ENCODE measurements at places on chromosomes 11 and 22.

- no peak for DNase-seq
Measured at GRCh38 chr11:68933605-68934320, 30.1 kb downstream of the IGHMBP2 start.

DNA sequence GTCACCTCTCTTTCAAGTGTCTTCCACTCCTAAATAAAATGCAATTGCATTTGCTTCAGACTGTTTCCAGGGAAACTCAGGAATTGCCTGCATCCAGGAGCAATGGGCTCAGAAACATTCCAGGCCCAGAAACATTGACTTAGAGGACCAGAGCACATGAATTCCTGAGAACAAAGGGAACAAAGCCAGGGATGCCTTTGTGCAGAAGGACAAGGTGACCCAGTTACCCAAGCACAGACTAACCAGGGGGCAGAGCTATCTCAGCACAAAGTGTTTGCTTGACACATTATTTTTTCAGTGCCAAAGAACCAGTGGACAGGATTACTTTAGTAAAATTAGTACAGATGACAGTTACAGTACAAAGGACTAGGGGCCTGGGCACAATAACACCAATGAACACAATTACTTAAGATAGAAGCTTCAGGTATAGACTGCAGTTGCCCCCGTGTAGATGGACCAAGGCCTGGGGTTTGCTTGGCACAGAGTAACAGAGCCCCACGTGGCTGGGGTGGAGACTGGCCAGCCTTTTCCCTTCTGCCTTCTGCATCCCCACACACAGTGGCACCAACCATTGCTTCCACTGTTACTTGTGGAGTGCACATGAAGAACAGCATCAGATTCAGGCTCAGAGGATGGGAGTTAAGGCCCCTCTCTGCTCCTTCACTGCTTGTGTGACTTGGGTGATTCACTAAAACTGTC, 500.8 kb downstream of the INSC start:
- DNase-seq = no peak

DNA sequence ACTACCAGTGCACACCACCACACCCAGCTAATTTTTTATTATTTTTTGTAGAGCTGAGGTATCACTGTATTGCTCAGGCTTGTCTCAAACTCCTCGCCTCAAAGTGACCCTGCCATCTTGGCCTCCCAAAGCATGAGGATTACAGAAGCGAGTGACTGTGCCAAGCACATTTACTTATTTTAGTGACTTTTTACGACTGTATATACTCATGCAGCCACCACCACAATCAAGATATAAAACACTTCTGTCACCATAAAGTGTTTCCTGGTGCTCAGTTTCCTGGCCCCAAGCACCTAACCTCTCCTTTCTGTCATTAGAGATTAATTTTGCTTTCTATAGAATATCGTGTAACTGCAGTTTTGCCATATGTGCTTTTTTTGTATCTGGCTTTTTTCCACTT, 25.9 kb downstream of the ELP4 start:
- no peak for DNase-seq

- DNase-seq = no peak
Measured at GRCh38 chr11:2555891-2556290, 111.1 kb downstream of the KCNQ1 start.

- DNase-seq = no peak
Measured at GRCh38 chr11:19956228-19956627, 204.0 kb downstream of the DBX1 start.

GRCh38 chr22:36856121-36856791, 4.5 kb upstream of the NCF4 start:
- DNase-seq = peak; percentile 59

DNA sequence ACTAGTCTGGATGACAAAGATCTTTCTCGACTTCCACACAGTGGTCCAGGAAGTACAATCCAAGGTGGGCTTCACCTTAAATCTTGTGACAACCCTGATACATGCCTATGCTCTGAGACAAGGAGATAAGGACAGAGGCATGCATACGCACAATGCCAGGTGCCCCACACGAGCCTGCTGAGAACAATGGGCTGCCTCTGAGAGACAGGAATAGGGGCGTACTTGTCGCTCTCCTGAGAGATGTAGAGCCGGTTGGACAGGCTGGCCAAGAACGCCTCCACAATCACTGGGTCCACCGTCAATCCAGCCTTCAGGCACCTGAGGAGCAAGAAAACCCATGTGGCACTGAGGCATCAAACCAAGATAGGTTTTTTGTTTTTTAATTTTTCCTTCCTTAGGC, 25.5 kb downstream of the SERPIND1 start:
- no peak for DNase-seq

DNA sequence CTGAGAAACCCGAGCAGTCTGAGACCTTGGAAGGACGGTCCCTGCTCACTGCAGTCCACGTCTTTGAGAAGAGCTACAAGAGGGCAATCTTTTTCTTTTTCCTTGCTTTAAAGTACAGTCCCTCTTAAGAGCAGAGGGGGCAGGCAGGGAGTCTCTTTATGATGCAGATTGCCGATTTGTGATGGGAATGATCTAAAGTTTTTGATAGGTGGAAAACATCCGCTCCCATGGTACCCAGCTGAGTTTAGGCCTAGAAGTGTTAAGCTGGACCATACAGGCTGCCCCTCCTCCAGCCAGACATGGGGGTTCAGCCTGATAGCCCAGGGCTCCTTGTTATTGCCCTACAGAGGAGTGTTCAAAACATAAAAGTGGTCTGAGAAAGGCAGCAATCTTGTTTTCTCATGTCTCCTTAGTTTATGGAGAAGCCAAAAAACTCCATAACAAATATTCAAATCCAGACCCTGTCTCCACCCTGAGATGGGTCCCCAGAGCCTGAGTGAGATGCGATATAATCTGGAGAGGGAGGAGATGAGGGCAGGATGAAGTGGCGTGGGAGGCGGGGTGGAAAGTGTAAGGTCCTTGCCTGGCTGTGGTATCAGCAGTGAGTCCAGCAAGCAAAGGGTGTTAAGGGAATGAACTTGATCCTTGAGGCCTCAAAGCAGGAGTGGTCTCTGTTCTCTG, 135.1 kb downstream of the FDX1 start:
- DNase-seq = no peak

GRCh38 chr11:61172356-61172755, 11.1 kb upstream of the VPS37C start:
- DNase-seq = no peak

DNA sequence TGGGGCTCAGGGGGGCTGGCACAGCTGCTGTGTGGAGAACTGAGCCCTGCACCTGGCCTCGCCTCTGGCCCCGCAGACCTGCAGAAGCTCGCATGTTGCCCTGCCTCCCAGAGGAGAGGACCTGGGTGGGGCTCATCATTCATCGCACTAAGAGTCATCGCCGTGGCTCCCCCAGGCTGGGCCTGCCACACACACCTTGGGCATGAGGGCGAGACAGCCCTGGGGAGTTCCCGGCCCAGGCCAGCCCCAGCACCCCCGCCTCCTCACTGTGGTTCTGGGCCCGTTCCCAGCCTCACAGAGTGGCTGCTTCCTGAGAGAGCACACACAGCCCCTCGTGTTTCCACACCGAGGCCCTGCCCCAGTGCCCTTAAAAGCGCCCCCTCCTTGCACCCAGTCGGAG, 694.6 kb downstream of the TBC1D22A start:
- no peak for DNase-seq

DNA sequence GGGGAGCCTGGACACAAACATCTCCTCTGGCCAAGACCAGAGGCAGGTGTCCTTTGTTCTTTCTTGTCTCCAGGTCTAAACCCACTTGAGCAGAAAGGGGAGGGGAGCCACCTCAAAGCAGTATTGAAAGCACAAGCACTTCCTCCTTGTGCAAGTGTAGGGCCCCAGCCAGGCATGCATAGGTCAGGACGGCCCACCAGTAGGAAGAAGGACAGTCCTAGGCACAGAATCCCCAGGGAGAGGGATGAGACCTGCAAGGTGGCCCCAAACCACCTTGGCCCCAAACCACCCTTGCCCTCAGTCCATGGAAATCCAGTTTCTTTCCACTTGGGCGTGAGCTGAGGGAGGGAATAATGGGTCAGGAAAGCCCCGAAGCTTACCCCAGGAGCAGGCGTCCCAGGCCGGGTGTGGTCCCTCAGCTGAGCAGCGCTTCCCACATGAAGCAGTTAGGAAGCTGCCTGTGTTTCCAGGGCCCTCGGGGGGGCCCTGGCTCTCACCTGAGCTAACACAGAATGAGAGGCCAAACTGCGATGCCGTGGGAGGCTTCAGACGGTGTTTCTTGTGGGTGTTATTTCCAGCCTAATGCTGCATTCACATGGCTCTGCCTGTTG, 20.4 kb upstream of the IGSF9B start:
- no peak for DNase-seq

GRCh38 chr11:32172041-32172847, 81.4 kb downstream of the RCN1 start:
- DNase-seq = no peak

- no peak for DNase-seq
Measured at GRCh38 chr22:48218889-48219420, 1456.5 kb downstream of the TBC1D22A start.

- no peak for DNase-seq
Measured at GRCh38 chr11:782264-783174, 5.2 kb upstream of the GATD1 start.
